Occipital lobe (tissue), 3 donors: ENCODE measurements at places on chromosomes 3 and 15.

GRCh38 chr3:12838179-12838965 lies 3.0 kb downstream of the RPL32 start:
- no peak for DNase-seq

GRCh38 chr3:179882292-179882691 lies 154.4 kb downstream of the PEX5L start:
- no peak for DNase-seq

- no peak for DNase-seq
Measured at GRCh38 chr3:177141899-177142646, 55.2 kb downstream of the TBL1XR1 start.

GRCh38 chr3:125023833-125024555 lies 31.8 kb downstream of the HEG1 start:
- DNase-seq, result no peak

DNA sequence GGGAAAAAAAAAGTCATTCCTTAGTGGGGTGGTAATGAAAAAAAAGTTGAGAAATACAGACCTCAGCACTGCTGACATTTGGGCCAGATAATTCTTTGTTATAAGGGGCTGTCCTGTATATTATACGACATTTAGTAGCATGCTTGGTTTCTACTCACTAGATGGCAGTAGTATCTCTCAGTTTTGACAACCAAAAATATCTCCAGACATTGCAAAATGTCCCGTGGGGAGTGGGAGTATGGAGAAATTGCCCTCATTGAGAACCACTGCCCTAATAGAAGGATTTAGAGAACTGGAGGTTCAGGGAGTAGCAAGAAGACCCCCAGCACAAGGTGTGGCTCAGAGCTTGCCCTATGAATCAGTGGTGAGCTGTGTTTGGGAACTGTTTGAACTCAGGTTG lies 28.6 kb upstream of the TEX264 start:
- DNase-seq, result no peak

DNA sequence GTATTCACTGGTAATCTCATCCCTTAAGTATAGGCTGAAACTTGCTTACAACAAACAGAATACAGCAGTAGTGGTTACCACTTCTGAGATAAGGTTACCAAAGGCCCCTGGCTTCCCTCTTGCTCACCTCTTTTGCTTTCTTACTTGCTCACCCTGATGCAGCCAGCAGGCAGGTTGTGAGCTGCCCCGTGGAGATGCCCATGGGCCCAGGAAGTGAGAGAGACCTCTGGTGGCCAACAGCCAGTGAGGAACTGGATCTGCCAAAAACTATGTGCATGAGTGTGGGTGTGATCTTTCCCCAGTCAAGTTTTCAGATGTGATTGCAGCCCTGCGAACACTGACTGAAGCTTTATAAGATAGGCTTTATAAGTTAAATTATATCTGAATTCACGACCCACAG lies 48.7 kb downstream of the NMNAT3 start:
- DNase-seq, result no peak

DNA sequence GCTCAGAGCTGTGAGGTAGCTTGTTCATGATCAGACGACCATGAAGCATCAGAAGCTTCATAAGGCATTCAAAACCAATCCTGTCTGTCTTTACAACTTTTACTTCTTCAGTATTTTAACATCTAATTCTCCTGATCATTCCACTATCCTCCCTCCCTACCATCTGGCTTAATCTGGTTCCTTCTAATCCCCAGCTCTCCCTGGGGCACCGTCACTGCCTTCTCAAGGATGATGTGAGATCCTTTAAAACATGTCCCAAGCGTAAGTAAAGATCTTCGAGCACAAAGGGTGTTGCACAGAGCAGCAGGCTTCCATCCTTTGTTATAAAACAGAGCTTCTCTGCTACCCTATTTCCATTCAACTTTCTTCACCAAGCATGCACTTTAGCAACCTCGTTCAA lies 362.7 kb upstream of the ARRDC4 start:
- DNase-seq, result no peak

DNA sequence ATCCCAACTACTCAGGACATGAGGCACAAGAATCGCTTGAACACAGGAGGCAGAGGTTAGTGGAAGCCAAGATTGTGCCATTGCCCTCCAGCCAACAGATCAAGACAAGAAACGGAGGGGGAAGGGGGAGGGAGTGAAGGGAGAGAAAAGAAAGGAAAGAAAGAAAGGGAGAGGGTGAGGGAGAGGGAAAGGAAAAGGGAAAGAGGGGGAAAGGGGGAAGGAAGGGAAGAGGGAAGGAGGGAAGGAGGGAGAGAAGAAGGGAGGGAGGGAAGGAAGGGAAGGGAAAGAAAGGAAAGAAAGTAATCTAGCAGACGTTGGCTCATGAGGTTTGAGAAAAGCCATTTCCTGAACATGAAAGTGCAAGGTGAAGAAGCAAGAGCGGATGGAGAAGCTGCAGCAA lies 53.1 kb upstream of the SETMAR start:
- DNase-seq, result no peak

GRCh38 chr3:170905862-170906261 lies 2.6 kb downstream of the EIF5A2 start:
- no peak for DNase-seq

DNA sequence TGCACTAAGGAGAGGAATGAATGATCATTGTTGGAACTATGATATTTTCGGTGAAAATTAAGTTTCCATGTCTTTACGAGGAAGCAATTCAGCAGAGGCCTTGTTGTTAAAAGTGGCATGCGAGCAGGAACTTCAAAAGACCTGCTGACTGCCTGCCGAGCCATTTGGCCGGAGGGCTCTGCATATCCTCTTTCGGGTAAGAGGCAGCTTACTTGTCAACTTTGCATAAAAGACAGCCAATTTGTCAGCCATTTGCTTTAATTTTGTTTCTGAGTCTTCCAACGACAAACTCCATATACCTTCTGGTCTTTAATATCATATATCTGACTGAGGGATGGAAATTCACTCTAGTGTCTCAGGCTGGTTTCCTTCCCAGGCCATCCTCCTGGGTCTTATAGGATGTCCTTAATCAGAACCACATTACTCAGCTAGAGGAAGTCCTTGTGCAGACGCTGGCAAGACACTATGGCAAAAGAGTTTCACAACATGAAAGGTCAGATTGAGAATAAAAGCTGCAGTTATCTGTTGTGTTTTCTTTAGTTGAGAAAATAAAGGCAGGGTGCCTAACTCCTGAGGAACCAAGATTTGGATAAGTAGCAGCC lies 128.7 kb upstream of the WNT5A start:
- DNase-seq, result no peak
